ENCODE measurements at places on chromosomes 11 and 22. TPM values are rescaled to one million over a fixed set of nuclear protein-coding genes. Genes with fewer than 3 reads are reported as not detected.

DNA sequence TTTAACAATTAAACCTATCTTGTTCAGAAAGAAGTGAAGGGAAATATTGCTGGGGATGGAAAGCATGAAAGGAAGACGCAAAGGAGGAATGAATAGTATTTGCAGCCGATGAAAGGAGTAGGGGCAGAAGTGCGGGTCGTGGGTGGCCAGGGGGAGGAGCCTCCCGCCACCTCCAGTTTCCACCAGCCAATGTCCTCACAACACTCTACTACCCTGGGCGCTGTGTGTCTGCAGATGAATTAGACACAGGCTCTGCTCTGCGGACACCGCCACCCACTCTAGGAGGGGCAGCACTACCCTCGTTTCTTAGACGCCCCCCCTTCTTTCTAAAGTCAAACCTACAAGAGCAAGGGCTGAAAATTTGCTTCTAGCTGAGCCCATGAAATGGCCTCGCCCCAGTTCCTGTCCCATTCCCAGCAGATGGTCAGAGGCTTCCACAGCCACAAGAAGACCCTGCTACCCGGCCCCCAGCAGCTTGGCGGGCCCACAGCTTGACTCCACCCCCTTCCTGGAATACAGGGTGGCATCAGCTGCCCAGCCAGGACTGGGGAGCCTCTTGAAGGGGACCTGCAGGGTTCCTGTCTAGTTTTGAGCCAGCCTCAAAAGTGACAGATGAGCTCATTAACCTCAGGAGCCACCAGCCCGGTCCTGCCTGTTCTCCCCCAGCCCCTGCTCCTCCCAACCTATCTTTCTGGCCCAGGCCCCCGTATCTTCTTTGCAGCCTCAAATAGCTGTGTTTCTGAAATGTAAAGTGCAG lies 268.1 kb downstream of the BUD13 start:
- DNase-seq = no peak

GRCh38 chr11:67303835-67304411 lies 593 bp downstream of the SSH3 start:
- no peak for DNase-seq

LARGE2 gene
- 26.0 TPM for polyA plus RNA-seq

GRCh38 chr11:112694813-112695212 lies 266.4 kb upstream of the NCAM1 start:
- no peak for DNase-seq

- no peak for DNase-seq
These were observed 1074.5 kb downstream of the LRRC4C start for GRCh38 chr11:40384991-40385390.

DNA sequence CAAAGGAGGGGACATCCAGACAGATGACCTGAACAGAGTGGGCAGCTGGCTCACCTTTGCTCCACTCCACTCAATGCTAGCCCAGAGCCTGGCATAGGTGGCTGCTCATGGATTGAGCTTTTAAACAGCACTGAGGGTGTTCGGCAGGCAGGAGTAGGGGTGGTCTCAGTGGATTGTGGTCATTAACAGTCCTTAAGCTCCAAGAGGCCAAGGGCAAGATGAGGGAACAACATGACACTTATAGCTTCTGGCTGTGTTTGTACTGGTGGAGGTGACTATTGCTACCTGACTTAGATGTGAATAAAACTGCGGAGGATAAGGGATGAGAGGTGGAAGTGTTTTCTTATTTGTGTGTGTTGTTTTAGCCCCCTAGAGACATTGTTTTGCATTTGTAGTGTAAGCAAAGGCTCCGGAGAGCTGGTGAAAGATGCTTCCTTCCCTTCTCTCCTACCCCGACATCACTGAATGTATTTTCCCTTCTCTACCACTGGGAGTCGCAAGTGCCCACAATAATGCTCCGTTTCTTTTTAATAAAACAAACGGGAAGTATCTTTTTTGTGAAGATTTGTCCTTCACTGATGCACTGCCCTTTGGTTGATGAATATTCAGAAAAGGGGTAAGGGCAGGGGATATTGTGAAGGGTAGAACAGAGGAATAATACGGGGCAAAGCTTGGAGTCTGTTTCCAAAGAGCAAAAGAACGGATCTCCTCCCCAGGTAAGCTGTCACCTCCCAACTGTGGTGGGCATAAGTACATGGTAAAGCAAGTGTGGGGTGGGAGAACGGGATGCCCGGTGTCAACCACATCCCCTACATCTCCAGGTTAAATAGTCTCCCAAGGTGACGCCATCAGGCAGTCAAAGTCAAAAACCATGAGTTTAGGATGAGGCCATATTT lies 27.5 kb upstream of the MTNR1B start:
- no peak for DNase-seq

DNA sequence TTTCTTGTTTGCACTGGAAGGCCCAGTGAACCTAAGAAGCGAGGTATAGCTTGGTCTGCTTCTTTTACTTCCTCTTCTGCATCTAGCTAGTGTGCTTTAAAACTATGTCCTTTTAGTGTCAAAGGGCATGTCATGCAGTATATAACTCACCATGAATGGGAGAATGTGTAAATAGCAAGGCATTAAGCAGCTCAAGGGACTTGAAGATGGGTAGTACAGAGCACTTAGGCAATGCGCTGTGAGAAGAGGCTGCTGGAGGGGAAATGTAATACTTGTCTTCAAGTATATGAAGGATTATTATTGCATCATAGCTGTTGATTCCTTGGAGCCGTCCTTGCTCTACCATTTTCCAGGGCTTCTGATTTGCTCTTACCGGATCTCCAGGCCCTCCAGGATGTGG lies 7.6 kb downstream of the MAML2 start:
- no peak for DNase-seq

DNA sequence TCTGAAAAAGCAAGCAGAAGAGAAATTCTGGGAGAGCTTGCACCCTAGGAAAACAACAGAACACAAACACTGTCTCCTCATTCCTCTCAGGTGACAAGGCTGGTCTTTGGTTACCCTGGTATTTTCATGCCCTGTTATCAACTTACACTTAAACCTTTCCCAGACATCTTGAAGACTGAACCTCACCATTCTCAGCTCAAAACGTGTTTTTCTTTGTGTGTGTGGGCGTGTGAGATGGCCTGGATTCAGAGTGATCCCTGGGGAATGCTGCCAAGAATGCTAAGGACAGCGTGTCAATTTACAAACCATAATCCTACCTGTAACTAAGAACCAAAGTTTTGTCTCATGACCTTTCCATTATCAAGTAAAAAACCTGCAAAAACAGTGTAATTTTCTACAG lies 33.3 kb downstream of the ELF5 start:
- no peak for DNase-seq

COPB1 gene
- 154 TPM for polyA plus RNA-seq

DNA sequence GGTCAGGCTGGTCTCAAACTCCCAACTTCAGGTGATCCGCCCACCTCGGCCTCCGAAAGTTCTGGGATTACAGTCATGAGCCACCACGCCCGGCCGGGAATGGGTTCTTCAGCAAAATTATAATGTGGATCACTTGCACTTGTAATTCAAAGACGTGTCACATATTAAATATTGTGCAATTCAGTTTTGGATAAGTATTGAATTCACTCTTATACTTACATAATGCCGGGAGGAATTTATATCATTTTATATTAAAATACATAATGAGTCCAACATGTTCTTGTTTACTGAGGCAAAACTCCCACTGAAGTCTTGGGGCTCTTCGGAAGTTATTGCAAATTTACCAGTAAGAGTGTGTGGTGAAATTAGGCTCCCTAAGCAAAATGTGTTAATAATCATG lies 635.2 kb upstream of the LUZP2 start:
- no peak for DNase-seq

DNA sequence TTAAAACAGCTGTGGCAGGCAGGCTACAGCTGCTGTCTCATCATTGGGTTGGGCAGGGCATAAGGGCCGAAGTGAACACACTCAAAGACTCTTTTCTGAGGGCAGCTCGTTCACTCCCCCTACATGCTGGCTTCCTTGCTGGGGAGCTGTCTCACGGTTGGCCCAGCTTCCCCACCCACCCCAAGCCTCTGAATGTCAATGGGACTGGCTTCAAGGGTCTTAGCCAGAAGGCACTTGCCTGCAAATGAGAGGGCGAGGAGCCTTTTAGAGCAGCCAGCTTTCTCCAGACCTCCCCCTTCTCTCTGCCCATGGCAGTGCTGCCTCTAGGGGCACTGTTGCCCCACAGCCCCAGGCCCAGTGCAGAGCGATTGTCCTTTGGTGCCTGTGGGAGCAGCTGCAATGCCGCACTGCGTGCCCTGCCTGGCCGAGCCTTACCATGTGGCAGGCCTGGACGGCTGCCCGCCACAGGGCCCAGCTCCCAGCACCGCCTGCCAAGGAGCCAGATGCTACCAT lies 94.7 kb upstream of the RASSF10 start:
- DNase-seq = peak; percentile 36

EHF gene
- 22.5 TPM for polyA plus RNA-seq

DNA sequence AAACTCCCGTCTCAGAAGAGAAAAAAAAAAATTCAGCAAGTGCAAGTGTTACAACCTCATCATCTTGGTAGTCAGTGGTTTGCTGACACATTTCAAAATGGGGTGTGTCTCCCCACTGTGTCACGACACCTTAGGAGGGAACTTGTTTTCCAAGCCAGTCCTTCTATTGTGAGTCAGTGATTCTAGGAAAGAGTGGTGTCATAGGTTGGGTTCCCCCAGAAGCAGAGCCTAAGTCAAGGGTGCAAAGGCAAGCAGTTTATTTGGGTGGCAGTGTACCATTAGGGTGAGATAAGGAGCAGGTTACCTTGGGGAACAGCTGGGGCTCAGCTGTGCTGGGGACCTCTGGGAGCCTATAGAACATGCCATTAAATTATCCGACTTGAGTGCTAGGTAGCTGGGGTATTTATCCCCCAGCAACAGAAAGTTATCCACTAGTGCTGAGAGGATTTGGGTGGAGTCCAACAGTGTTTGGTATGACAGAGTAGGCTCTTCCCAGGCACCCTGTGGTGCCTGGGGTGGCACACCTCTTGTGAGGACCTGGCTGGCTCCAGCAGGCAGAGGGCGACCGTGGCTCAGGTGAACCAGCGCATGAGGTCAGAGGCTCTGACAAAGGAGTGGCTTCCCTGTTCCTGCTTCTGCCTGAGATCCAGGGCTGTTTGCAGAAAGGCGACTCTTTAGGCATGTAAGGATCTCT lies 41.7 kb downstream of the KIAA1671 start:
- DNase-seq = no peak

DNA sequence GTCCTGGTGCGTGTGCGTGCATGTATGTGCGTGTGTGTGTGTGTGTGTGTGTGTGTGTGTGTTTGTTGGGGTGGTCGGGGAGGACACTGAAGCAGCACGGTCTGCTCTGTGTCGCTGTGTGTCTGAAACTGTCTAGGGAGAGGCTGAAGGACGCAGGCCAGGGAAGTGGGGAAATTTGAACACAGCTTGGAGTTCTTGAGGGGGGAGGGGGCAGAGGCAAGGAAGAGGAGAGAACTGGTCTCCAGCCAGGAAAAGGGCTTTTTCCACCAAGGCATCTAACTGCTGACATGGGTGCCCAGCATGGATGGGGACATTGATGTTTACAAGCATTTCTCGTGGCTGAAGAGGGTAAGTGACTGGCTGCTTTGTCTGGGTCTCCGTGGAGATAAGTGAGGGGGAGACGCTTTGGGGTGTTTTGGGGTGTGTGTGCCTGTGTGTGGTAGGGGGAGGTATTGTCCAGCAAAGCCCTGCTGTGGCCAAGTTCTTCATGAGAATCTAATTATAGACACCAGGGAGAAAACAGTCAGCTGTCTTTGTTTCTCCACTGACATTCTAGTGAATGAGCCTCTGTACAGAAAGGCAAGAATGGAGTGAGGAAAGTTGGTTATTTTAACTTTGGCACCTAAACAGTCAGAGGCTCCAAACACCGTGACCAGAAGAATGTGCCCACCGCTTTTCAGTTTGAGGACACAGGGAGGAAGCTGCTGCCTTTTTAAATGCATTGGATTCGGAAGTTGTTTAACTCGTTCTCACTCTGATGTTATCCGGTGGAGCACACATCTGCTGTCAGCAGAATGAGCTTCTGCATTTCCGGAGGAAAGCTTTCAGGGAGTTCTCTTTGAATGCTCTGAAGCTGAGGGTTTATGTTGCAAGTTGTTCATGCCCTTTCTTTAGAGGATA lies 63.7 kb downstream of the PPFIBP2 start:
- no peak for DNase-seq

- no peak for DNase-seq
These were observed 2.1 kb upstream of the MADD start for GRCh38 chr11:47267876-47268275.

DNA sequence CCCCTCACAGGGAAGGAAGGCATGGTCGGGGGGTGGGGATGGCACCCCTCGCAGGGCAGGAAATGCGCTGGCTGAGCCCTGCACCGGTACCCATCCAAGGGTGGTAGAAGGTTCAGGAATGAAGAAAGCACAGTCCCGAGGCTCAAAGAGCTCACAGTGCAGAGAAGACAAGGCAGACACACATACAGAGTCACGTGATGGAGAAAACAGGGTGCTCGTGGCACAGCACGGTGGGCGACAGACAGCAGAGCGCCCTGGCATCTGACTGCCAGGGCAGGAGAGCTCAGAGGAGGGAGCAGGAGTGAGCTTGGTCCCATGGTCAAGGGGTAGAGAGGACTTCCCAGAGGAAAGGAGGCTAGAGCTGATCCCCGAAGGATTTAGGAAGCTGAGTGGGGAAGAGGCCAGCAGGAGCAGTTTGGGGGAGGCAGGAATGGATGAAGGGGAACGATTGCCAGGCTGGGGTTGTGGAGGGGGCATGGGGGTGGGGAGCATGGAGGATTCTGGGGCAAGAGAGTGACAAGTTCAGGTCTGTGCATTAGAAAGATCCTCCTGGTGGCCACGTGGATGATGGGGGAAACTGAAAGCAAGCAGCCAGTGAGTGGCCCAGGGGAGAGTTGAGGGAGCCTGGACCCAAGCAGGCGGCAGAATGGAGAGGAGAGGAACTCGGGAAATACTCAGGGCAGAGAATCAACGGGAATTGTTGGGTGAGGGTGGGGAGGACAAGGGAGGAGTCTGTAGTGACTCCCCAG lies 43.9 kb downstream of the PDE2A start:
- no peak for DNase-seq

- DNase-seq = no peak
These were observed 68.0 kb downstream of the RTL6 start for GRCh38 chr22:44429941-44430587.

DNA sequence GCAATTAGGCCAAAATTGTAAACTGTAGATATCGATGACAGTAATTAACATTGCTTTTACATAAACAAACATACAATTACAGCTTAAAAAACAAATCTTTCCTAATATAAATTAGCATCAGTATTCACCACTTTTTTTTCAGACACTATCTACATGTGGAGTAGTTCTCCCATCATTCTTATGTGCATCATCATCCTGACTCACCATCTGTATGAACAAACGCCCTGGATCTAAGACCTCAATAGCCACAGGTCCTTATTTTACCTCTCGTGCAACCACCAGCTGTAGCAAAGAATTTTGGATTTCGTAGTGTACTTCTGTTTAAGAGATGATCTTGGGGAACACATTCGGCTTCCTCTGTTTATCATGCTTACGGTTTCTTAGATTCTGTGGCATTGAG lies 551.9 kb upstream of the KIRREL3 start:
- no peak for DNase-seq

DUSP8 gene
- polyA plus RNA-seq = 4.7 TPM

LUZP2 gene
- polyA plus RNA-seq = 1.6 TPM

- DNase-seq = no peak
These were observed 295.2 kb downstream of the GRM5 start for GRCh38 chr11:88770475-88771079.
